ENCODE measurements at places on chromosomes 3 and 15. TPM values are rescaled to one million over a fixed set of nuclear protein-coding genes. Genes with fewer than 3 reads are reported as not detected.

PLA1A gene
- total RNA-seq: 1.3 TPM

PRKCI gene
- total RNA-seq: 68.0 TPM

TRIM71 gene
- total RNA-seq: 9.7 TPM

KBTBD13 gene
- total RNA-seq: not detected

LTK gene
- total RNA-seq: 2.3 TPM
